Dorsolateral prefrontal cortex (tissue), 122 donors: ENCODE measurements at places on chromosomes 2 and 18.

DNA sequence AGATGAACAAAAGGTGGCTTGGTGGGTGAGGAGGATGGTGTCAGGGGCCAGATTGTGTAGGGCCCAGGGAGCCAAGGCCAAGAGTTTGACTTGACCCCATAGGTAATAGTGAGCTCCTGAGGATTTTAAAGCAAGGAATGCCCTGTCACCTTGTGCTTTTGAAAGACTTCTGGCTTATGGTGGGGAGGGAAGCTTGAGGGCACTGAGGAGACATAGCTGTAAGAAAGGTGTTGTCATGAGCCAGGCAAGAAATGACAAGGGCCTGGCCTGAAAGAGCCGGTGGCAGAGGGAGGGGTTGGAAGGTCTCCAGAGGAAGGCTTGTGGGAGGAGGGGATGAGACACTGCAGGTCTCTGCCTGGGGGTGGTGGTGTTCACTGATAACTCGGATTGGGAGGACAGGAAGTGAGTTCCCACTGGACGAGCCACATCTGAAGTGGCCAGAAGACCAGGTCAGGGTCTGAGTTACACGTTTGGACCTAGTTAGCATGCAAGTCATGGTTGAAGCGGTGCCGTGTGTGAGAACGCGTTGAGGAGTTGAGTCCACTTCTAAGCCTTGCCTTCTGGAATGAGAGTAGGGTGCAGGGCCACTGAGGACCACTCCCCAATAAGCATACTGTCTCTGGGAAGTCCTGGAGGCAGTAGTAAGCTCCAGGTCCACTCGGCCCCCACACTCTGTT, 64.3 kb downstream of the TET3 start:
- no peak for DNase-seq

DNA sequence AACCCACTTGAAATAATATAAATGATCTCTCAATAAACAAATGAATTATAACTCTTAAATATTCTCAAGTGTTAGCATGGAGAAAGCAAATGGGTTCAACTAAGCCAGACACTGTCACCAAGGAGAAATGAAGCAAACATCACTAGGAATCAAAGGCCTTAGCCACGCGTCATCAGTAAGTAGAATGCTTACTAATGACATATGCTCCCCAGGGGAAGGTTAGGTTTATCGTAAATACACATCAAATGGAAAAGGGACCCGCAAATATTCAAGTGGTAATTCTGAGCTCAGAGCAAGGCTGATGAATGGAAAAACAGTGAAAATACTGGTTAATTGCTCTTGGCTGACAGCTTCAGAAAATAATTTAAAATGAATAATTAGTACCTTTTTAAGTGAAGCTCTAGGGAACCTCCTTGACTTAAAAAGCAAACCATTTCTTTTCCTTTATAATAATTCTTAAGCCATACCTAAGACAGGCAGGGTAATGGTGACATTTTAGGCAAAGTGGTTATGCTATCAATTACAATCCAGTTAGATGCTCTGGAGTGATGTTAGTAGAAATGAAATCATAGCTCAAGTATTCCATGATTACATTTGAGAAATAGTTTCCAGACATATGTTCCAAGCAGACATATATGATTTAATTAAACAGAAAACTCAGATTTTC, 101.5 kb downstream of the ALPK2 start:
- DNase-seq = no peak

DNA sequence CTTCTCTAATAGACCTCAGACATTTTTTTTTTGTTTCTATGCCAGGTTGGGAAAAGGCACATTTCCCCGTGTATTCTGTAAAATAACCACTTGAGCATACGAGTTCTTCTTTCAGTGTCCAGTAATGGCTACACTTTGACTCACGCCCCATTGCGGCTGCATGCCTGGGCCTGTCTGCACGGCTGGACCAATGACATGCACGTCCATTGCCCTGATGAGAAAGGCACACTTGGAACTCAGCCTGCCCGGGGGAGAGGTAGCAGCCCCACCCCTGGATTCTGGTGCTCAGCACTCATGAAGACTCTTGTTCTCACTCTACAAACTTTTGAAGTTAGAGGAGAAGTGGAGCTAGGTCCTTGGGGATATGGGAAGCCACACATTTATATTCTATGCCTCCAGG, 5.8 kb downstream of the PCARE start:
- no peak for DNase-seq

GRCh38 chr2:207332480-207333212, 166.9 kb upstream of the KLF7 start:
- DNase-seq = no peak
